CD4-positive, alpha-beta T cell treated with Interleukin-2 at 100 ng/mL for 4 hours (primary cell): ENCODE measurements at places on chromosomes 3 and 15.

DNA sequence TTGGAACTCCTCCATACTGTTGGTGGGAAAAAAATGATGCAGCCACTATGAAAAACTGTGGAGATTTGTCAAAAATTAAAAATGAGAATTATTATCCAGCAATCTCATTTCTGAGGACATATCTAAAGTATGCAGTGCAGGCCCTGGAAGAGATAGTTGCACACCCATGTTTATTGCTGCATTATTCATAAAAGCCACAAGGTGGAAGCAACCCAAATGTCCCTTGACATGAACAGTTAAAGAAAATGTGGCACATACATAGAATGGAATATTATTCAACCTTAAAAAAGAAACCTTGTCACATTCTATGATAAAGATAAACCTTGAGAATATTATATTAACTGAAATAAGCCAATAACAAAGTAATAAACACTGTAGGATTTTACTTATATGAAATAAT is 80.9 kb upstream of the ARHGEF26 start:
- no peak for DNase-seq

- no peak for DNase-seq
These were observed 409.4 kb downstream of the PDCD6IP start for GRCh38 chr3:34207806-34208205.

DNA sequence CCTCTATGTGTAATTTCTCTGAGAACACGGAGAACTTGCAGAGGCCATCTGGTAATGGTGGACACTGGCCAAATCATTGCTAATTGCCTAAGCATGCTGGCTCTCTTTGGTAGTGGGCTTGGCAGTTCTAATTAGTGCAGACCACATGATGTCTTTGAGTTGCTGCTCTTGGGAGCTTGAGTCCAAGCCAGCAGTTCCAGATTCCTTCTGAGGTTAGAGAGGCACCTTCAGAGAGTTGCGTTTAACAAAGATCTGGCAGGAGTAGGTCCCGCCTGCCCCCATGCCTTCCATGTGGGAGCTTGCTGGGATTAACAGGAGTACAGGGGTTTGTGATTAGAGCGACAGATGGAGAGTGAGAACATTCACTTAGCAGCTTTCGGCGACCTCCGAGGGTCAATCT is 449.0 kb upstream of the LMCD1 start:
- DNase-seq: no peak

- no peak for DNase-seq
These were observed 35.7 kb downstream of the SQOR start for GRCh38 chr15:45670511-45670910.

DNA sequence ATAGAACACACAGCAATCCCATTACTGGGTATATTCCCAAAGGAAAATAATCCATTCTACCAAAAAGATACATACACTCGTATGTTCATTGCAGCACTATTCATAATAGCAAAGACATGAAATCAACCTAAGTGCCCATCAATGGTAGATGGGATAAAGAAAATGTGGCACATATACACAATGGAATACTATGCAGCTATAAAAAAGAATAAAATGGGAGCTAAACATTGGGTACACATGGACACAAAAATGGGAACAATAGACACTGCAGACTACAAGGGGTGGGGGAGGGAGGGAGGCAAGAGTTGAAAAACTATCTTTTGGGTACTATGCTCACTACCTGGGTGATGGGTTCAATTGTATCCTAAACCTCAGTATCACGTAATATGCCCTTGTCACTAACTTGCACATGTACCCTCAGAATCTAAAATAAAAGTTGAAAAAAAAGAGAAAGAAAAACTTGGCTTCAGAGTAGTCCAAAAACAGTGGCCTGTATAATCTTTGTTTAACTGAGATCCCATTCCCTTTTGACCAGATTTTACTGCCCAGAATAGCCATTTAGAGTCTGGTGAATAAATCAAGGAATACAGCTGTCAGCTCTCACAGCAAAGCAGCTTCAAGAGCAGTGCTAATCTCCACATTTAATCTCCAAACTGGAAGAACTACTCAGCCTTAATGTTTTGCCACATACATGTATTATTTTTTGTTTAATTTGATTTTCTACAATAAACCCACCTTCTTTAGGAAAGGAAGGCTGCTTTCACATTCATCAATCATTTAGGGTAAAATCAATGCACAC is 54.5 kb upstream of the XRN1 start:
- no peak for DNase-seq

DNA sequence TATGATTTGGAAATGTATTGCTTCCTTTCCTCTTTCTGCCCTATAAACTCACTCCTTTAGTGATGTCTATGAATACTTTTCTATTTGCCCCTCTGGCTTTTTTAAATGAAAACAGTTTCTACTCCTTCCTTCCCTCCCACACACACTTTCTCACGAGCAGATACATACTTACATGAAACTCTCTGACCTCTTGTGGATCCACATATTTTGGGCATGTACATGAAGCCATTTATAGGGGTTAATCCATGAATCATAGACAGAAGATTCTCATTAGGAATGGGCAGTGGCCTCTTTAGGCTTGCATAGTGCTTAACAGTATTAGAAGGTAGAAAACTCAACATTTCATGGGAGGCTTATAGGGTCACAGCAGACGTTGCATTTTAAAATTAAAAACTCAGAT is 24.8 kb downstream of the ANAPC13 start:
- DNase-seq: no peak

DNA sequence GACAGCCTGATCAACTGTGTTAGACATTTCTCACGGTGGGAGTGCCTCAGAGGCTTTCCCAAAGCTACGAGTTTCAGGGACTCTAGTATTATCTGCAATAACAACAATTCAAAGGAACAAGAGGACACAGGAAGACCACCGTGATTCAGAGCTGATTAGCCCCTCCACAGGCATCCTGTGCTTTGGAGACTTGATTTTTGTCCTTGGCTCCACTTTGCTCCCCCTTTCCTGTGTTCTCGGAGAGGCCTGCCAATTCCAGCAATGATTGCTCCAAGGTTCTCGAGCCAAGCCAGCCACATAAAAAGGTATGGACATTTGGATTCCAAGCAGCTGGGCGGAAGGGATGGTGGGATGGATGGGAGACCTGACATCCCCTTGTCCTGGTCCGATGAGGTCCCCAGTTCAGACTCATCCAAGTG is 14.3 kb downstream of the EHD4 start:
- no peak for DNase-seq

DNA sequence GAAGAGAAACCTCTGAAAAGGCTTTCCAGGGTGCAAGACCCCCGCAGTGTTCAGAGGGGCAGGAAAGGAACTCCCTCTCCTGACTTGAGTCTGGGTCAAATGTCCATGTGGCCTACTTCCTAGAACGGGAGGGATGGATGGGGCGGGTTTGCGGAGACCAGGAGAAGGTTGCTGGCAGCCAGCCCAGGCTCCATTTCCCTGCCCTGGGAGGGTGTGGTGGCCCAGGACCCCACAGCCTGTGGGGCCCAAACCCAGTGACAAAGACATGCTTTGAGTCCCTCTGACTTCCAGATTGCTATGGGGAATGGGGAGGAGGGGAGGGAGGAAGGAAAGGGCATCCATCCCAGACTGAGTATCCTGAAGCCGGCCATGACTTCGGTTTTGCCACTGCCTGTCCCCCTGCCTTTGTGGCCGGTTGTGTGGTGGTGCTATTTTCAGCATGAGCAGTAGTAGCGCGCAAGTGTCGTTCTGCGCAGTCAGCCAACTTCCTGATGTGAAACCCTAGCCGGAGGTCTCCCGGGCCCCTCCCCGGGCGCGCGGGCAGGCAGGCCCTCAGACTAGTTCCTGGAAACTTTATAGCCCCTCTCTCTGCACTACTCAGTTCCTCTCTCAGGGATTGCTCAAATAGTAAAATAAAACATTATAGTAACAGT is 24.4 kb downstream of the MAGEF1 start:
- no peak for DNase-seq

DNA sequence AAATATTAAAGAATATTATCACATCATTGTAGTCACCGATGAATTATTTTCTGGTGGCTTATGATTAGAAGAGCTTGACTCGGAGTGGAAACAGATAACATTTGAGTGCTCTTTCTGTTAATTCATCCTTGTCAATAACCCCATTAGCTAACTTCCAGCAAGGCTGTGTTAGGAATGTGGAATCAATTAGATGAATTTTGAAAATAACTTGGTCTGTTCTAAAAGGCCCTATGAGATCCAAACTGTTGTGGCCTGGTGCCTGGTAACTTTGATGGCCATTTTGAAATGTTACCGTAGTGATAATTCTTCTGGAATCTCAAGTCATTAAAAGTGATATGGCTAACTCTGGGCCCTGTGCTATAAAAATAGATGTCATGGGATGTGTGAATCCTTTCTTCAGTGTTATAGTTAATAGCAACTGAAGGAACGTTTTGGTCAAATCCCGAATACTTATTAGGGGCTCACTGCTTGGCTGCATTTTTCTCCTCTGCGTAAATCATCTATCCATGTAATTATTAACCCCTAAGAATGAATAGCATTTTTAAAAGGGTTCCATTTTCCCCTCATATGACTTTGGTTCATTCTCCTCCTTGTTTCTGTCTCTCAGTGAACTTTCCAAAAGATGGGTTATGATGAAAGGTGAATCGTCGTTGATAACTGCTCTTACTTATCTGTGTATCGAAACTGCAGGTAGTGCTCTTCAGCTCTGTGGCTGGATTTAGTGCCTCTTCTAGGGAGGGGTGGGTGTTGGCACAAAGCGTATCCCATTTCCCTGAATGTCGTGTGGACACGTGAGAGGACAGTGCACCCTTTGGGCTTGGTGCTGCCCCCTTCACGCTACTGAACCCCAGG is 82.7 kb downstream of the IGF1R start:
- DNase-seq: no peak

DNA sequence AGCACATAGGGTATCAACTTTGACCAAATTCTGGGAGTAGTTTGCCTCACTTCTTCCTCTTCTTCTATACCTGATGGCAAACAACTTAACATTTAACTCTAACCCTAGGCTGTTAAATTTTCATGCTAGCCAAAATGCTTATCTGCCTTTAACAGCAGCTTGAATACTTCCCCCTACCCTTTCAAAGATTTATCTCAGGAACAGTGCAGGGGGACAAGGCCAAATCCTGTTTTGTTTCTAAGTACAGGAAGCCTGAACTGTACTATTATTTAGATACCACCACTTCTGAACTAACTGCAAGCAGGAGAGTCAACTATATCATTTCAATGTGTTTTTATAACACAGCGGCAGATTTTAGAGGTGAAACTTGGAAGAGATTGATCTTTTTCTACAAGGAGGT is 104.0 kb upstream of the CNTN6 start:
- no peak for DNase-seq

DNA sequence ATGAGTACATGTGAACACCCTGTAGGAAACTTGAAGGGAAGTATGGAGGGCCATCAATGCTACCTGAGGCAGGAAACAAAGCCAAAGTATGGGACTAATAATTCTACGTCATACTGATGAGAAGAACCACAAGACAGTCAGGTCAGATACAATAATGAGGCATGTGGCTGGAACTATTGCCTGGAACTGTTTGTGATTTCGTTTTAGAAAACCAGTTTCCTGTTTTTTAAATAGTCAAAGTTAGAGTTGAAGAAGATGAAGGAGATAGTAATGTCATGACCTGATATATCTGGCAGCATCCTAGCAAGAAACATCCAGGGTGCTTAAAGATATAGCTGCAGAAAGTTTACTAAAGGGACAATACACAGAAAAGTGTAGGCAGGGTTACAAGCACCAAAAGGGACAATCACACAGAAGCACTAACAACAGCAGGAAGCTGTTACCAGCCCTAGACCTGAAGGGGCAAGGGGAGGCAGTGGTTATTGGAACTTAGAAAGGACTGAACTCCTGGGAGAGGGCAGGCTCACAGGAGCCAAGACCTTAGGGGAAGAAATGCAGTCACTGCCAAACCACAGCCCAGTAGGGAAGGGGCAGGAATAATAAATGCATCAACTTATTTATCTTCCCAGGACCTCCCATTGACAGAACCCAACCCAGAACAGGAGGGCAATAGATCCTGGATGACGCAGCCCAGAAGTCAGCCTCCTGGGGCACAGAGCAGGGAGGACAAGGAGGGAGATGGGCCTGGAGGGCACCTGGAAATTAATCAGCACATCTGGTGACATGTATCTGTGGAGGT is 302.1 kb upstream of the STT3B start:
- DNase-seq: peak; percentile 25

DNA sequence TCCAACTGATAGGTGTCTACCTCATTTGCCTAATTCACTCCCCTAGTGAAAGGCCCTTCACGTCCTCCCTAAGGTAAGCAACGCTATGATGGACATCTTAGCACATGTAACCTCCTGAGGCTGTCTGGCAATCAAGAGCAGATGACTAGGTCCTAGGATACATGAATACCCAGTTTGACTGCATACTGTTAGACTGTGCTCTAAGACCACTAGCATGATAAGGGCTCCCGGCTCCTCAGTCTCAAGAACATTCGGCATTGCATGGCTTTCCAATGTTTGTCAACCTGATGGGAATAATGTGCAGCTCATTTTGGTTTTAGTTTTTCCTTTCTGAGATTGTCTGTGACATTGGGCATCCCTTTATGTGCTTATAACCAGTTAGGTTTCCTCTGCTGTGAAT is 152.1 kb downstream of the UACA start:
- DNase-seq: no peak

- DNase-seq: no peak
These were observed 58.8 kb upstream of the CTXND1 start for GRCh38 chr15:80310776-80311175.

DNA sequence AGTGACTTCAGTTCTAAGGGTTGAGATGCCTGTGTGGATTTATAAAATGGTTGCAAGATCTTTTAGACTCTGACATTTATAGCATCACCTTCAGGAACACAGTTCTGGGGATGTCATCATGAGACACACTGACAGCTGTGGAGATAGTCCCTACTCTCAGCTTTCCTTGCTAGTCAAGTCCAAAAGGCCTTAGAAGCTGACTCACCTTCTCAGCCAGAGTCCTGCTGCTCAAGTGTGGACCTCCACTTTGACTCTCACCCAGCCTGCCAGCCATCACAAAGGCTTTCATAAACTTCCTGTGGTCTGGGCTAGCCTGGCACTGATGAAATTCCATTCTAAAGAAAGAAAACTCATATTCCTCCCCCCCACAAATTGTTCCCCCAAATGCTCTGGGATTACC is 44.8 kb downstream of the TMEM39A start:
- no peak for DNase-seq

DNA sequence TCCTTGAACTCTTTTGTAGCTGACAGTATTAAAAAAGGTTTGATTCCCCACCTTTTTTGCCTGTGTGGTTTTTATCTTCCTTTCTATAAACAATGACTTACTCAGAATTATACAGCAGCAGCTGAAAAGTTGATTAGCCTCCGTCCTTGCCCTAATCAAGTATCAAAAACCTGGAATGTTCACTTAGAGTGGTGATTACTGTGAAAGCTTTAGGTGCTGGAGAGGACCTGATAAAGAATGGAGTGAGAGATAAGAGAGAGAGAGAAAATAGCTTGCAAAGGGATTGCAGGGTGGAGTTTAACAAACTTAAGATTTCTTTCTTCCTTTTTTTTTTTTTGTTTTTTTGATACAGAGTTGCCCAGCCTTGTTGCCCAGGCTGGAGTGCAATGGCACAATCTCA is 6.7 kb downstream of the CGNL1 start:
- no peak for DNase-seq

GRCh38 chr3:159233734-159234133 is 431.9 kb downstream of the MFSD1 start:
- no peak for DNase-seq

GRCh38 chr15:64412216-64412615 is 24.6 kb downstream of the TRIP4 start:
- DNase-seq: no peak
